GM12892 (cell line): ENCODE measurements at places on chromosomes 7 and 10.

- DNase-seq: no peak
Measured at GRCh38 chr7:50262446-50262845, 42.1 kb upstream of the IKZF1 start.

DNA sequence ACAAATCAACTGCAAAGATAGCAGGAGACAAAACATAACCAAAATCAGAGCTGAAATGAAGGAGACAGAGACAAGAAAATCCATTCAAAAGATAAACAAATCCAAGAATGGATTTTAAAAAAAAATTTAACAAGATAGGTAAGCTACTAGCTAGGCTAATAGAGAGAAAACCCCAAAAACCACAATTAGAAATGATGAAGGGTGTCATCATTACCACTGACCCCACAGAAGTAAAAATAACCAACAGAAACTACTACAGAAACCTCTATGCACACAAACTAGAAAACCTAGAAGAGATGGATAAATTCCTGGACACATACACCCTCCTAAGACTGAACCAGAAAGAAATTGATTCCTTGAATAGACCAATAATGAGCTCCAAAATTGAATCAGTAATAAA is 117.6 kb downstream of the DNAJC1 start:
- DNase-seq: no peak

GRCh38 chr7:64874562-64875250 is 28.4 kb upstream of the ZNF273 start:
- DNase-seq: peak; percentile 2

DNA sequence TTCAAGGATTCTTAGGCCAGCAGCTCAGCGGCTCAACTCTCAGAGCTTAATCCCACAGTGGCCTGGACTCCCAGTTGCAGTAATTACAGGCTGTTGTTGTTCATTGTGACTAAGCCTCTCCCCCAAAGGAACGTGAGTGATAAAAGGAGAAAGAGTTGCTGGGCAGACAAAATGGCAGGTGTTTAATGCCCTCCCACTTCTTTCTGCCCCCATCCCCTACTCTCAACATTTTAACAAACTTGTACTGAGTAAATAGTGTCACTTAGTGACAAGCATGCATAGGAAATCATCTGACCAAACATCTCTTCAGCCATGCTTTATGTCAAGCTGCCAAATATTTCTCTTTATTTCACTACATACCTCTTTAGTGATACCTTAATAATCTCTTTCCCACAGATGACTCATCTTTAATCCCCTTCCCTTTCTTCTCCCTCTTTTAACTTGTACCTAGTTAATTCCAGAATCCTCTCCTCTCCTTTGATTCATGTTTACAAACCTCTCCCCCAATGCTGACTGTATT is 12.4 kb upstream of the MTERF1 start:
- DNase-seq: no peak

- DNase-seq: no peak
Measured at GRCh38 chr10:119637631-119638030, 13.5 kb upstream of the BAG3 start.

GRCh38 chr7:143055754-143056153 is 3.6 kb downstream of the OR6V1 start:
- no peak for DNase-seq

GRCh38 chr7:101676956-101677355 is 47.9 kb upstream of the MYL10 start:
- no peak for DNase-seq

DNA sequence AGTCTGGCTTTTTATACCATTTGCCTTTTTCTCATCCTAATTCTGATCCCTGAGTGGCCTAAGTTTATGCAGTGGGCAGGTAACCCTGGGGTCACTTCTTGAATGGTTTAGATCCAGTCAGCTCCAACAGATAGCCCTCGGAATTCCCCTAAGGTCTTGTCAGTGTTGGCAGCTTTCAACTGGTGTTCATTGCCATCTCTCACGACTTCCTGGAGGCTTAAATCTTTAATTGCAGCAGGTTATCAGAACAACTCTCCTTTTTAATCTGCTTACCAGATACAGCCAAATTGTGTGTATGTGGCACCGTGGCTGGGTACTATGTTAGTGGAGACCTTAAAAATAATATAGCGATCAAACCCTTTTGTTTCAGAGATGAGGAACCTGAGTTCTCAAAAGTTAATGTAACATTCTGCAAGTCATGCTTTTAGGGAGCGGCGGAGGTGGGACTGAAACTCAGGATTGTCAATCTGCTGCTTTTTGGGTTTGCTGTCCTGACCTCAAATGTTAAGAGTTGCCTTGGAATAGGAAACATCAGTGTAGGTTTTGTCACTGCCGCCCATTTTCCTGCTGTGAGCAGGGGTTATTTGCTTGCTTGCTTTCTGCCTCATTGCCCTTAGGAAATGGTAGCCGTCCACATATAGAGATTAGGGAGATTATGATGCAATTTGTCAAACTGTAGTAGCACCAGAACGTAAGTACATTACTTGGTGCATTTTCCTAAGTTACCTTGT is 818 bp downstream of the DLD start:
- no peak for DNase-seq

DNA sequence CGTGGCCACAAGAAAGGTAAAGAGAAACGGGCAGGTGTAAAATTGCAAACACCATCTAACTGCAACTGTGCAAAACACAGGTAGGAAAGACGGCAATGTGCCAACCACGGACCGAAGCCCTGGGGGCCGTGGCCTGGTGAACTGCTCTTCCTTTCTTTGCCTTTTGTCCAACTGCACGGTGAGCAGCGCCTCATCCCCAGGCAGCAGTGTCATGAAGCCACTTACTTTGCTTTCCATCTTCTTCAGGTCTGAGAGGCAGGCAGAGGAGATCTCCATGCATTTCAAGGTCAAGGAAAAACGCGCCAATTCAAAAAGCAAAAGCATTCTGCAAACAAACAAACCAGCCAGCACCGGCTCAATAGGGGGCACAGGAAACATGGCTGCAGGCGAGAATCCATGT is 12.9 kb downstream of the CFAP46 start:
- DNase-seq: no peak

GRCh38 chr7:15686957-15687545 is 568 bp upstream of the MEOX2 start:
- DNase-seq: no peak

DNA sequence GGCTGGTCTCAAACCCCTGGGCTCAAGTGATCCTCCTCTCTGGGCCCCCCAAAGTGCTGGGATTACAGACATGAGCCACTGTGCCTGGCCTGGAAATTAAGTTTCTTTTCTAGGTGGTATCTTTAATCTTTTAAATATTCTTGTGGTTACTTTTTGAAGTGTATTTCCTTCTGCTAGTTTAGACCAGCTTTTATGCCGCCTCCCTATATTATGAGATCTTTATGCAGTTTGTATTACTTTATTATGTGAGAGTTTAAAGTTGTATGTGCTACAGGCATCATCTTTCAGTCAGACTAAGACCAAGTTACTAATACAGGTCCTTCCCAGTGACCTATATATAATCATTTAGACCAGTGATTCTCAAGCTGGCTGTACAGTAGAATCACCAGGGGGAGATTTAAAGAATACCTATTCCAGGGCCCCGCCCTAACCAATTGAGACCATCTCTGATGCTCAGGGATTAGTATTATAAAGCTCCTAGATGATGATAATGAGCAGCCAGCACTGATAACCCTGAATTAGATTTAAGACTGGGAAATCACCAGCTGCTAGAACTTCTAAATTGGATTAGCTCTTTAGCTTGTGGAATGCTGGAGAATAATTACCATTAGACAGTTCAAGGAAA is 11.3 kb downstream of the INPP5F start:
- DNase-seq: no peak

DNA sequence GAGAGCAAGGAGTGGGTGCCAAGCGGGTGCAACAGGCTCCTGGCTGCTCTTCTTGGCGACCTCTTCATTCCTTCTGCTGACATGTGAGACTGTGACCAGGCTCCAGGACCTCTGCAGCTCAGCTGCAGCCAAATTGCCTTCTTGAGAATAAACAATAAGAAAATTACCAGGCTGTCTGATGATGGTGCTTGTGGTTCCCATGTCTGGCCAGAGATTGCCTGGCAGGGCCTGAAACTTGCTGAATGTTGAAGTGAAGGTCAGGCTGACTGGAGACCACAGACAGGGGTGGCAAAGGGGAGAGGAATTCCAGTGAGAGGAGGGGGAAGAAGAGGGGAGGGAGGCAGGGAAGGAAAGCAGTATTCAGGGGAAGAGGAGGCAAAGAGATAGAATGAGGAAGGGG is 497.4 kb upstream of the PODXL start:
- DNase-seq: no peak

- DNase-seq: no peak
Measured at GRCh38 chr10:3445648-3446047, 273.1 kb upstream of the PITRM1 start.

DNA sequence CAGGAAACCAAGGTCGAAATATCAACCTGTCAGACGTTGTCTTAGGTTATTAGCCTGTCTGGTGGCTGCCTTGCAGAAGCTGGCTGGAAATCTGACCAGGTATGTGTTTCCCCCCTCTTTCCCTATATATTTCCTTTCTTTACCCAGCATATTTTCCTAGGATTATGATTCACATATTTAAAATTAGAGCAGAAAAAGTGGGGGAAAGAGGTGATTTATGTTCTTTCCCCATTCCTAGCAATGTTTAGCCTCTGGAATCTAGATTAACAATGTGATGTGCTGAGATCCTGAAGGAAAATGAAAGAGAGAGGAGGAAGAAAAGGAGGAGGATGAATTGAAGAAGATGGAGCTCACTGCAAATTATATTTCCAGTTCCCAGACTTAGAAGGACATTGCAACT is 421.4 kb upstream of the AUTS2 start:
- no peak for DNase-seq

DNA sequence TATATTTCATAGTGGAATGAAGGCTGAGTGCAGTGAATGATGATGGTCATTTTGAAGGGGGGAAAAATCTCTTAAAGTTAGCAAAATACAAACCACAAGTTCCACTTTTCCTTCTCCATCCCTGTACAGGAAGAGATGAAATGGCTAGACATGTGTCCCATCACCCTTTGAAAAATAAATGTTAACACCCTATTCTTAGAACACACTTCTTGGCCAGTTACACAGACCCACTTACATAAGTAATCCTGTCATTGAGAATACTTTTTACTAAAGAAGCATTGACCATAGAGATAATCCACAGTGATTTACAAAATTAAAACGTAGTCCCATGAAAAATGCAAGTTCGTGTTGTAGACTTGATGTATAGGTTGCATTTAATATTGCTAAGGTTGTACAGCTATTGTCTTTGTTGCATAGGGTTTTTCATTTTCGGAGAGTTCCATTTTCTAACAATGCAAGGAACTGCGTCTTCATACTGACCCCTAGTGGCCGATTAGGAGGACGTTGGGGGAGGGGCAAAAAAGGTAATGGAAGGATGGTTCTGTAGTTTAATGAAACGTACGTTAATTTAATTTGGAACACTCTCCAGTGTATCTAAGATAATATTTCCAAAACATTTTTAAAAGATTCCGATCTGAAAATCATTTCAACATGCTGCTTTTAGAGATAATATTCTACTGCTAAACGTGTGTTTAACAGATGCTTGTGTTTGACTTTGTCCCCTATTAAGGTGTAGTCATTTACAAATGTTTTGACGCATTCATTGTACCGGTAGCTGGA is 60.9 kb downstream of the ARMC3 start:
- no peak for DNase-seq

- DNase-seq: no peak
Measured at GRCh38 chr10:119216127-119216526, 8.8 kb downstream of the GRK5 start.

- peak; percentile 15 for DNase-seq
Measured at GRCh38 chr10:117005026-117005526, at the start of gene SHTN1. Gene SHTN1, minus strand, starts transcription at chr10:117005187. Its CDS starts 108 bp downstream, at chr10:117005079.

- no peak for DNase-seq
Measured at GRCh38 chr7:13327669-13328068, 640.2 kb downstream of the ARL4A start.

DNA sequence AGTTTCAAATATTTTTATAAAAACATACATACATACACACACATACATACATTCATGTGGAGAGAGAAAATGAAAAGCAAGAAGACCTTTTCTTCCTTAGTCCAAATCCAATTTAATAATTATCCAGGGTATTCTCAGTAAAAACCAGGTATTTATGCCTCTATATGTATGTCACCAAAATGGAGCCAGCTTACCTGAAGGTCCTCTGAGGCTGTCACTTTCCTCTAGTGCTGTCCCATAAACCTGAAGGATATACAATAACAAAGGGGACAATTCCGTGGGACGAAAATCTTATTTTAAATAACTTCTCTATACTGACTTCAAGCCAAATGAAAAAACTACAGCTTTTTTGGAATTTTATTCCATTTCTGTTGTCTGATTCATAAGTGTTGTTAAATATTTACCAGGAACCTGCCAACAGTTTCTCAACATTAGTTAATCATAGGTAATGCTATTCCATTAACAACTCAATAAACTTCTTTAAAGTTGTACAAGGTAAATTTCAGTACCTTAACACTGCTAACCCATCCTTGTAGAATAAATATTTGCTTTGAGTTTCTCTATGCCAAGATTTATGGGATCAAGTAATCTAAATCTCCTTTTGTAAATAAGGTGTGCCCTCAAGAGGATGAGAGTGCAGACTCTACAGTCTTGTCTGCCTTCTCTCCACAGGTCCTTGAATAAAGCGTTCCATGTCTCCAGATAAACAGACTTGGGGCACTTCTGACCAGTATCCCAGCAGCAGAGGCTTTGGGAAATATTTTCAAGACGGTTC is 260.3 kb downstream of the AHR start:
- no peak for DNase-seq

- no peak for DNase-seq
Measured at GRCh38 chr10:121459622-121460453, 138.4 kb downstream of the FGFR2 start.

DNA sequence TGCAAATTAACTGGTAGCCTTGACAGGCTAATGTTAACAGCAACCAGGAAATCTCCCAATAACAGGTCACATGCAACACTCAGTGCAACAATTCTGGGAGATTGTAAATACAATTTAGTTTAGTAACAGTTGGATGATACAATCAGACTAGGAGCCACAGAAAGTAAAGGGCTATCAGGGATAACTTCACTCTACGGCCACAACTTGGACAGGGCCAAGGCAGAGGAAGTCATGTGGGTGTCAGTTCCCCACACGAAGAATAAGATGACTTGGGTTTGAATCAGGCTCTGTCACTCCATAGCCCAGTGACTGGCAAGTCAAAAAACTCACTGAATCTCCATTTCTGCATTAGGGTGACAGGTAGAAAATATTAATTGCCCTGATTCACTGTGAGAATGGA is 217.3 kb upstream of the CCDC6 start:
- DNase-seq: no peak

DNA sequence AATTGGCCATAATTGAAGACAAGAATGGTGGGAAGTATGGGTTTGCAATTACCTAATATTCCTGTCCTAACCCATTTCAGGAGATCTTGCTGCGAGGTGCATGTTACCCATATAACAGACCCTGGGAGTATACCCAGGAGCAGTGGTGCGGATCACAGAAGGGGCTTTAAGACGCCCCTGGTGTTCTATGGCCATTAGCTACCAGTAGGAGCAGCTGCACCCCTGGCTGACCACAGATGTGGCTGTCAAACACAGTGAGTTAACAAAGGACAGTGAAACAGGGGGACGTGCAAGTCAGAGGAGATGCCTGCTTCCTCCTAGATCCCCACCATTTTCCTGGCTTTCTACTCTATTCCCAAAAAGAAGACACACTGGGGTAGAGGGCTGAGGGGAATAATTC is 25.2 kb downstream of the AOC1 start:
- no peak for DNase-seq

- no peak for DNase-seq
Measured at GRCh38 chr10:3365630-3366029, 193.0 kb upstream of the PITRM1 start.

GRCh38 chr7:72435366-72435765 is 23.2 kb upstream of the CALN1 start:
- DNase-seq: no peak
